MM.1S (cell line): ENCODE measurements at places on chromosomes 12 and 14.

DNA sequence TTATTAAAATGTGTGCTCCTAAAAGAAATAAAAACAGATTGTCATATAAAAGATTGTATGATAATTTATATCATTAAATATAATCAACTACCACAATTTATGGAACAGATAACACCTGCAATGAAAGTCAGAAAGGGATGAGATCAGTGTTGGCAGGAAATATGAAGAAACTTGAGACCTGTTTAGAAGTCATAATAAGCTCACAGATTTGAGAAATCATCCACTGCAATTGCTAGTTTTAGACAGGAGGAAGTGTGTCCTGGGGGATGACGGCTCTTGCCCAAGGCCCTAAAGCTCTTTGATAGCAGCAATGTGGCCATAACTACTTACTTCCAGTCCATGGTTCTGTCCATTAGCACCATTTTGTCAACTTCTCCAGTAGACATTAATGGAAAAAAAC, 122.8 kb upstream of the SOX5 start:
- DNase-seq: no peak

DNA sequence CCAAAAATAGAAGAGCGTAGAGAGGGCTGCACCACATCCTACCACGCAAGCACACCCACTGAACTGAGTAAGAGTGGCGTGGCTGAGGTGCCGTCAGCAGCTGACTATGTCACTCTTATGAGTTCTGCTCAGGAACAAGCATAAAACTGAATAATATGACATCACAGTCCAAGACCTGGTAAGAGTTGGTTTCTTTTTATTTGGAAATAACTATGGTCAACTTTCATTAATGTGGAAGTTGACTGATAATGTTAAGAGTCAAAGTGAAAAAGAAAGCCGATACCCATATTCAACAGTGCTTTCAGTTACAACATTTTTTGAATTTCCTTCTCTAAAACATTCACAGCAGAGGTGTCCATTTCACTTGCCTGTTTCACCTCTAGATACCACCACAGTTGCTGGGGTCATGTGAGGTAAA, 44.6 kb downstream of the GNS start:
- no peak for DNase-seq

DNA sequence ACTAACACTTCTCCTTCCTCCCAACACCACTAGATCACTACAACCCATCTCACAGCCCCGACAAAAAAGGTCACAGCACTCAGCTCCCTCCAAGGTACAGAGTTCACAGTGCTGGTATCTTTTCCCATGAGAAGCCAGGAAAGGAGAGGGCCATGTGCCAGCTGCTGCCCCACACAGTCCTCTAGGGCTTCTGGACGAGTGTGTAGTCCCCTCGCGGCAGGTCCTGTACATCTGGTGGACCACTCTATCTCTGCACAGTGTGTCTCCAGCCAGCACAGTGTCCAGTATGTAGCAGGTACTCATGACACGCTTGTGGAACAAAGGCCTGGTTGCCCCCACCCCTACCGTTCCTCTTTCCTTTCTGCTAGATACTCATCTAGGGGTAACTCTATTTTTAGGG, 134.4 kb upstream of the FOXN3 start:
- DNase-seq: no peak

- DNase-seq: no peak
Measured at GRCh38 chr14:28482251-28483040, 284.1 kb upstream of the FOXG1 start.

DNA sequence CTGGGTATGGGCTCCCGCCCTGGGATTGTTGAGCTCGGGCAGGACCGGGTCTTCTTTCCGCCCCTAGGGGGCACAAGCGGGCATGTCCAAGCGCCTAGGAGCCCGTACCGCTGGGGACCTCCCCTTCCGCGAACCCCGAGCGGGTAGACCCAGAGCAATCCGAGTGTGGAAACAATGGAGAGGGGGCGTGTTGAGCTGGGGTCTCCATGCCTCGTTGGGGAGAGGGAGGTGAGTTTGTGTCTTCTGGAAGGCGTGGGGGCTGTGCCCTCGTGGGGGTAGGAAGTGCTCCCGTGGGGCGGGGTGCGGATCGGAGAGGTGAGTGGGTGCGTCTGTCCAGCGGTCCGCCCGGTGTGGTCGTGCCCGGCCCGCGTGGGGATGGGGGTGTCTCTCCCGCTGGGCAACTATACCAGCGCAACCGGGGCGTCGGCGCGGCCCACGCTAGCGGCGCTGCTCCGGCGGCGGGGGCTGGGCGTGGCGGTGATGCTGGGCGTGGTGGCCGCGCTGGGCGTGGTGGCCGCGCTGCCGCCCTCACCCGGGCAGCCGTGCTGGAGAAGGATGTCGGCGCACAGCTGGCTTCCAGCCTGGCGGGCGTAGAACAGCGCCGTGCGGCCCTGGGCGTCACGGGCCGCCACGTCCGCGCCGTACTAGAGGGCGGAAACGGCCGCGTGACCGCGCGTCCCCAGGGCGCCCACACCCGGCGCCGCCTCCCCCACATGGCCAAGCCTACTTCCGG, 12.2 kb downstream of the AGAP2 start:
- DNase-seq: peak; percentile 72

DNA sequence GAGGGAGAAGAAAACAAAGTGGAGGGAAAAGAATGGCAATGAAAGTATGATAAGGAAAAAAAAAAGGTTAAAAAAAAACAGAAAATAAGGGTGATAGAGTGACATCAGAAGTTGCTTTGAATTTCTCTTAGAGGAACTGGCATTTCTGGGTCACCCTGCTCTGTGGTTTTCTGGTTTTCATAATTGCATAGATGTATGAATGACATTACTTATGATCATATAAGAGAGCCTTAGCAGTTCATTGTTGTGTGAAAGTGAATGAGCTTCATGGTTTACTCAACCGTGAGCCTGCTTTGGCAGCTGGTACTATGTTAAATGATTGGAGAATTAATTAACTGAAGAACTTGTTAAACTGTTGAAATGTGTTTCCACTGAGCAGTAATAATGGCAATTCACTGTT, 336.4 kb upstream of the FBXO33 start:
- DNase-seq: no peak

DNA sequence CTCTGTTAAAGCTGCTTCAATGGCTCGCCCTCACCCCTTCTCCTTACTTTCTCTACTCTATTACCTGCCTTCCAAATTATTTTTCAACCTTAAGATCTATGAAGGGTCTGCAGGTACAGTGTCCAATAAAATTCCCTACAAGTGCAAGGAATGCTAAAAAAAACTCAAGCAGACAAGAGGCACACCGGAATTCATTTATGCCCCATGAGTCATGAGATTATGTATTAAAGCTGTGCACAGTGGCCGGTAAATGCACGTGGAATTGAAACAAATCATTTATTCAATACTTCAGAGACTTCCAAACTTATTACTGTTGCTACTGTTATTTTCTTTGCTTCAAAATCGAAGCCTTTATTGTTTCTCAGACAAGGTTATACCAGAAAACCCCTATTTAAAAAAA, 68.4 kb downstream of the ST8SIA1 start:
- no peak for DNase-seq

DNA sequence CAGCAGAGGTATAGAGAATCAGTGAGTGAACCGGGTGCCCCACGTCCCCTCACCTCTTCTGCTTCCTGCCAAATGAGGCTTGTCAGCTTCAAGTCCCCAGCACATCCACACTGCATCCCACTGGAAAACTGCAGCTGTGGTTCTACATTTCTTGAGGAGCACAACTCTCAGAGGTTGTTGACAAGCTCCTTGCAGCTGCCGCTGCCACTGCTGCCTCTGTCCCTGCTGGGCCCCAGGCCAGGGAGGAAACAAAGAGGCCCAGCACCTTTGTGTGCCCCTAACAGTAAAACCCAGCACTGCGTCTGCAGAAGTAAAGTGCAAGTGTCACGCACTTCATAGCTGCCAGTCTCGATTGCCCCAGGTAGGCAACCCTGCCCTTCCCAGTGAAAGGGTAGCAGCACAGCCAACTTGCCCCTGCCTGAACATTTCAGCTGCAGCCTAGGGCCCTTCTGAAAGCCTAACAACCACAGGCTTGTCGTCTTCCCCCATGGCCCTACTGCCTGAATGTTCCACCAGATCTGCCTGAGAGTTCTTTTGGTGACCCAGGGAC, 1162.1 kb upstream of the USP15 start:
- DNase-seq: no peak

DNA sequence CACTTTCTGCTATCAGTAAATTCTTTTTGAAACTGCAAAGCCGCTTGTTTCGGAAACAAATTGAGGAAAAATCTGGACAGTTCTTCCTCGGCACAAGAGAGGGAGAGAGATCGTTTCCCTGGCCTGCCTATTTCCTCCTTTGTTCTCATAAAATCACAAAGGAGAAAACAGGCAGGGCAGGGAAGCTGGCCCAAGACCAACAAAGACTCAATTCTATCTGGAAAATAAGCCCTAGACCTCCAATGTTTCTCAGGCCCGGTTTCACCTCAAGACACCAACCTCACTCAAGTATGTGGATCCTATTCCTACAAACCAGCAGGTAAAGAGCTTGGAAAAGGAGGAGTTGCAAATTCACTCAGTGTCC, 19.5 kb downstream of the DICER1 start:
- no peak for DNase-seq

DNA sequence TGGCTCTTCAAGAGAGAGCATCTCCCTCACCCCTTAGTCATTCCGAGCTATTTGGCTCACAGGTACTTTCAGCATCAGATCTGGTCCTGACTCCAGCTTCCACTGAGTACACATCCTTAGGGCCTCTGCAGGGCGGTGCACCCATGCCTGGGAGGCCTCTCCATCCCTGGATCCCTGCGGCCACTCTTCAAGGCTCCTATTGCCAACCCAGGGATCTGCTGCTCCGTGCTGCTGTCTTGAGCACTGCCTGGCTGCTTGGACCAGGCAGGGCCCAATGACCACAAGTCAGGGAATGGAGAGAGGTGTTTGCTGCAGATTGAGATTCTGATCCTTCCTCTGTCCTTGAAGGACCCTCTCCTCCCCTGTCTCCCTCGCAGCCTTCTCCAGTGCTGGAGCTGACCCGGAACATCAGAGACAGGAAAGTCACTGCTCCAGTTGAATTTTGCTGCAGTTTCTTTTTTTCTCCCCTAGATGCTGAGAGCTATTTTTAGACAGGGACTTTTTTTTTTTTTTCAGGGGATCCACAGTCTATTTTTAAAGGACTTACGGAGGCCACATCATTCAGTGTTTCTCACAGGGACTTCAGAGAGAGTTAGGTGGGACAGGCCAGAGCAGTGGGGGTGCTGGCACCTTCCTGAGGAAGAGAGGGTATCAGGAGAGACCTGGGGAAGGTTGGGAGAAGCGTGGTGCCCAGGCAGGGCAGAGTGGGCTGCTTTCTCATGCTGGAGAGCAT, 50.1 kb upstream of the KCNA1 start:
- no peak for DNase-seq

DNA sequence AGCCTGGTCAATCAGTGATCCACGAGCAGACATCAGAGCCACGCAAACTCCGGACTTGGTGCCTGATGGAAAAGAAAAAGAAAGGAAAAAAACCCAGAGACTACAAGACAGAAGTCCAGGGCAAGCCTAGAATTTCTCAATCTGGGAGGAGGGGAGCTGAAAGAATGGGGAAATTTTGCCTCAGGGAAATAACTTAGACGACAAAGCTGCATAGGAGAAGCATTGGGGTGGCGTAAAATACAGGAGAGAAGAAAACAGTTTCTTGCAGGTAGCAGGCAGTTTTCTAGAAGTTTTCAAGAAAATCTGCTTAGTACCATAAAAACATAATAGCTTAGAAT, 2.6 kb upstream of the SLC11A2 start:
- DNase-seq: no peak

DNA sequence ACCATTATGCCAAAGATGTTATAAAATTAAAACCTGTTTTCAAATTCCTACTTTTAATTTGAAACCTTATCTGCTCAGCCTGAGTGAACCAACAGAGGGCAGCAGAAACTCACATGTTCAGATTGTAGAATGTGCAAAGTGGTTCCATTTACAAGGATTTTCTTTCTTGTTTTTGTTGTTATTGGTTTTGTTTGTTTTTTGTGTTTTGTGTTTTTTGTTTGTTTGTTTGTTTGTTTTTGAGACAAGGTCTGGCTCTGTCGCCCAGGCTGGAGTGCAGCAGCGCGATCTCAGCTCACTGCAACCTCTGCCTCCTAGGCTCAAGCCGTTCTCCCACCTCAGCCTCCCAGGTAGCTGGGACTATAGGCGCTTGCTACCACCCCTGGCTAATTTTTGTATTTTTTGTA, 22.8 kb upstream of the GARIN2 start:
- peak; percentile 23 for DNase-seq

DNA sequence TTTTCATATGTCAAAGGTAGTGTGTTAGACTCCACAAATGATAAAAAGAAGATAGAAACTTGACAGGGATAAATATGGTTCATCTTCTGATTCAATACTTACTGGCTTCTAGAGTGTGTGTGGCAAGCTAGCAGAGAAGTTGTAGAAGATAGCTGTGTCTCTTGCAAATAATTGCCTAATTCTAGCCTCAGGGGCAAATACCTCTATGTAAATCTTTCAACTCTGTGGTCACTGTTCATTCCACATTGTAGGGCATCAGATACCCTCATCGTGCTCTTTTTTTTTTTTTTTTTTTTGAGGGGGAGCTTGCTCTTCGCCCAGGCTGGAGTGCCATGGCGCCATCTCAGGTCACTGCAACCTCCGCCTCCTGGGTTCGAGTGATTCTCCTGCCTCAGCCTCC, 1.7 kb downstream of the OLR1 start:
- no peak for DNase-seq

GRCh38 chr12:67669217-67669933, 20.8 kb downstream of the DYRK2 start:
- DNase-seq: no peak

- DNase-seq: no peak
Measured at GRCh38 chr12:70971001-70971794, 50.7 kb upstream of the PTPRR start.

DNA sequence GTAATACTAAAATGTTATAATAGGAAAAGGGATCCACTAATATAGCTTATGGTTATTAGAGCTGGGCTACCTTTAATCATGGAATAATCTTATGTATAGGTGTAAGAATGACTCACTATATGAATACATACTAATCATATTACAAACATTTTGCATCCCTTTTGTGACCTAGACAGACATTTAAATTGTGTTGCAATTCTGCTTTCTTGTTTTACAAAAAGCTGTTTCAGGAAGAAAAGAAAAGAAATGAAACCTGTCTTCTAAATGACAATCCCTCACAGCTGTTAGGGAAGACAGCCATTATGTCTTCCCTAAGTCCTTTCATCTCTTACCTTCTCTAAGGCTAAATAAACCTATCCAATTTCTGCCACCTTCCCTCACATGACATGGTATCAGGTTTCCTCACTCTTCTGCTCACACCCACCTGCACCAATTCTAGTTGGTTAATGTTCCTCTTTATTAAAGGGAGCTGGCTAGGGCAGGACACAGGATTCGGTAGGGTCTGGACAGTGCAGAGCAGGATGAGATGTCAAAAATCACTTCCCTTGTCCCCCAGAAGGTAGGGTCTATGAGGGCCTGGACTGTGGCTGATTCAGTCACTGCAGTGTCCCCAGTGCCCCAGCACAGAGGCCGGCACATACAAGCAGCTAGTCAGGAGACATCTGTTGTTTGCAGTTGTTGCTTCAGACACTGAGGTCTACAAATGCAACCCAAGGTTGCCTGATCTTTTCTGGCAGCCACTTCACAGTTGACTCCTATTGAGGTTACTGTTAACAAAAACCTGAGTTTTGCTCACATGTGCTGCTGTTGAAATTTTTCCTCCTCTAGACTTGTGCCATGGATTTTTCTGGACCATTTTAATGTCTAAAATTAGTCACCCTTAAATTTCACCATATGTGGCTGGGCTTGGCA, 3.7 kb downstream of the DHRS7 start:
- DNase-seq: no peak
